Upper lobe of left lung (tissue), 6 donors: ENCODE measurements at places on chromosomes 7 and 10.
A peak's percentile ranks its signal among the peaks of the same experiment; 100 is the strongest.

DNA sequence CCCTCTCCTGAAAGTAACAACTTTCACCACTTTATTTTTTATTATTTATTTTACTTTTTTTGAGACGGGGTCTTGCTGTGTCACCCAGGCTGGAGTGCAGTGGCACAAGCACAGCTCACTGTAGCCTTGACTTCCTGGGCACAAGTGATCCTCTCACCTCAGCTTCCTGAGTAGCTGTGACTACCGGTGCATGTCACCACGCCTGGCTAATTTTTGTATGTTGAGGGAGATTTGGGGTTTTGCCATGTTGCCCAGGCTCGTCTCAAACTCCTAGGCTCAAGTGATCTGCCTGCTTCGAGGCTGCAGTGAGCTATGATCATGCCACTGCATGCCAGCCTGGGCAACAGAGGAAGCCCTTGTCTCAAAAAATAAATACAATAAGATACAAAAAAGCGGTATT lies 14.9 kb upstream of the SLIT1 start:
- no peaks in the 10 kb centered on the region for H3K36me3 ChIP-seq
- H3K4me3 ChIP-seq = no peak overlapping the region
- no peak overlapping the region for H3K27ac ChIP-seq
- H3K4me1 ChIP-seq = peaks cover 8% of the 10 kb centered on the region
- H3K27me3 ChIP-seq = peaks cover 6% of the 10 kb centered on the region

- no peaks in the 10 kb centered on the region for H3K4me1 ChIP-seq
- H3K4me3 ChIP-seq = no peak overlapping the region
- no peak overlapping the region for H3K27ac ChIP-seq
- no peaks in the 10 kb centered on the region for H3K36me3 ChIP-seq
Measured at GRCh38 chr7:156533964-156534363, 106.6 kb upstream of the RNF32 start.

DNA sequence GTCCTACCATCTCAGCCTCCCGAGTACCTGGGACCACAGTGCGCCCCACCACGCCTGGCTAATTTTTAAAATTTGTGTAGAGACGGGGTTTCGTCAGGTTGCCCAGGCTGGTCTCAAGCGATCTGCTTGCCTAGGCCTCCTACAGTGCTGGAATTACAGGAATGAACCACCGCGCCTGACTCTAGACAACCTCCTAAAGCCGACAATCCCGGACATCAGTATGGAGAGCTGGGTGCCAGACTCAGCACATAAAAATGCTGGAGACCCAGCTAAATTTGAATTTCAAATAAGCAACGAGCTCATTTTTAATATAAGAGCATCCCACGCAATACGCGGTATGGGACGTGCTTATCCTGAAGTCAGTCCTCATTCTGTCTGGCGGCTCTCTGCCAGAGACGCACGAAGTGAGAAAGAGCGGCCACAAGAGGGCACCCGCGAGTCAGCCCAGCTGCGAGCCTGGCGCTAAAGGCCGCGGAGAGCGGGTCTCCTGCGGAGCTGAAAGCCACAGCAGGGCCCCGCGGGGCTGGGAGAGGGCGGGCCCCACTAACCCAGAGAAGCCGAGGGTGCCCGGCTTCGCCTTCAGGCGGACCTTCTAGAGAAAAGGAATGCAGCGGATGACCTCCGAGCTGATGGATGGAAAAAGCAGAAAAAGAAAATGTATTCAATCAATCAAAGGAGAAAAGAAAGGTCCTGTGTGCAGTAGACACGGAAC lies 7.0 kb downstream of the CALY start:
- H3K36me3 ChIP-seq = no peaks in the 10 kb centered on the region
- peak; percentile 85 for DNase-seq
- H3K4me3 ChIP-seq = no peak overlapping the region
- H3K27me3 ChIP-seq = peaks cover 56% of the 10 kb centered on the region

DNA sequence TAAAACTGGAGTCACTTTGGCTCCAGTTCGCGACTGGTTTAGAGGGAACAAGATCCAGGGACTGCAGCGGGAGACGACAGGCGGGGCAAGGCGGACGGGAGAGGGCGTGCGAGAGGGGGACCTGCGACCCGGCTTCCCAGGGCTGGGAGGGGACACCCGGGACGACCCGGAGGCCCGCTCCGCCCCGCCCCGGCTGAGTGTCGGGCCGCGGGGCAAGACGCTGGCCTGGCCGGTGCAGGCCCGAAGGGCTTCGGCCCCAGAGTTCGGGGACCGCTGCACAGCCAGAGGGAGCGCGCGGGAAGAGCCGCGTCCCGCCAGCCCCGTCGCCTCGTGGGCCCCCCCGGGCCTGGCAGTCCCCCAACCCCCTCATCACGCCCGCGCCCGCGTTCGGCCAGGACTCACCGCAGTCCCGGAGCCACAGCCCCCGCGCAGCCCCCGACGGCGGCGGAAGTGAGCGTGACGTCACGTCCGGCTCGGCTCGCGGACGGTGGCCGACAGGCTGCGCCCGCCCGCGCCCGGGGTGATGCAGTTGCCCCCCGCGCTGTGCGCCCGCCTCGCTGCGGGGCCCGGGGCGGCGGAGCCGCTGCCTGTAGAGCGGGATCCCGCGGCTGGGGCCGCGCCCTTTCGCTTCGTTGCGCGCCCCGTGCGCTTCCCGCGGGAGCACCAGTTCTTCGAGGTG lies at the start of the genes TUBGCP2 and ZNF511:
Gene TUBGCP2, minus strand, starts transcription at position 452 of the 679 bp plus-strand sequence. CDS start 5,931 bp downstream, outside the sequence.
Gene ZNF511, plus strand, starts transcription at position 494 of the 679 bp plus-strand sequence. Its CDS starts 30 bp downstream, at position 524.
- DNase-seq = peak; percentile 81
- H3K36me3 ChIP-seq = peaks cover 7% of the 10 kb centered on the region
- no peaks in the 10 kb centered on the region for H3K27me3 ChIP-seq
- peak within 1 kb of the TSS; percentile 69 for H3K4me3 ChIP-seq
- H3K4me1 ChIP-seq = peaks cover 38% of the 10 kb centered on the region

DNA sequence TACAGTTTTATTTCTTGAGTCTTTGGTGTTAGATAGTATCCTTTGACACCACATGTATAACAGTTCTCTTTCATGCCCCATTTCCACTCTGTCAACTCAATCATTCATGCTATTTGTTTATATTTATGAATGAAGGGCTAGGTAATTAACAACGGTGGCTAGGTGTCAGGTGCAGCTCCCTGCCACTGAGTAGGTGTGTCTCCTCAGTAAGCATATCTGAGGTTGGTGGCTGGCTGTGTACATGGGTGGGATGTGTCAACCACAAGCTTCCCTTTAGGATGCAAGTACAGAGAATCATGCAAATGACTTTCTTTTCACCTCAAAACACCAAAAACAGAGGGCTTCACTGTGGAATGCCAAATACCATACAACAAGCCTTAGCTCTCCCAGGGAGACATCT lies 83.4 kb downstream of the ZNF365 start:
- no peak overlapping the region for H3K27ac ChIP-seq
- H3K4me3 ChIP-seq = no peak overlapping the region
- H3K36me3 ChIP-seq = no peaks in the 10 kb centered on the region
- peaks cover 10% of the 10 kb centered on the region for H3K4me1 ChIP-seq
- no peaks in the 10 kb centered on the region for H3K27me3 ChIP-seq
- DNase-seq = no peak
